ENCODE measurements at places on chromosomes 2 and 18.

- DNase-seq, result no peak
Observed at GRCh38 chr18:56851774-56852173, 200.6 kb downstream of the WDR7 start.

- no peak for DNase-seq
Observed at GRCh38 chr2:62727259-62727867, 21.9 kb downstream of the EHBP1 start.

DNA sequence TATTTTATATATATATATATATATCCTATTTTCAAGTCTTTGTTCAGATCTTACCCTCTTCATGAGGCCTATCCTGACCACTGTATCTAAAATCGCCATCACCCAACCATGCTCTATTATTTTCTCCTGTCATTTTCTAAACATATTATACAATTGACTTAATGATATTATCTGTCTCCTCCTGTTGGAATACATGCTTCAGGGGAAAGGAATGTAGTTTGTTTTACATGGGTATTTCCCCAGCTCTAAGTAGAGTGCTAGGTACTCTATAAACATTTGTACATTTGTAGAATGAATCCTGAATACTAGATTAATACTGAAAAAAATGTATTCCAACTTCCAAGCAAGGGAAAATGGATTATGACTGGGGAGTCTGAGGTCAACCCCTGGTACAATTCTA lies 26.2 kb downstream of the TTC21B start:
- DNase-seq, result no peak

- DNase-seq, result no peak
Observed at GRCh38 chr2:66109419-66109818, 325.5 kb upstream of the MEIS1 start.

DNA sequence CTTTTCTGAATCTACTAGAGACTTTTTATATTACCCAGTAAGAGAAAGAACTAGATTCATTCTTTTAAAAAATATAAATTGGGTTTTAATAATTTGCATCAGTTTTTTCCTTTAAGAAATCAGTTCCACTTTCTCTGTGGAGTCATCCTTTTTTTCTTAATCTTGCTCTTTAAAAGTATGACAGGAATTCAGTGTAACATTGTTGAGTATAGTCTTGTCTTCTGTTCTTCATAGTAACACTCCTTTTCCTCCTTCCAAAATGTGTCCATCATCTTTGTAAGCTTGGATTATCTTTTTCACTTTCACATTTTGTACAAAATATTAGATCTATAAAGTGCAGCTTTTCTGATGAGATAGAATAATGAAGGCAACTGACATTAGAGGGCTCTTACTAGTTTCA lies 135.4 kb downstream of the HAUS1 start:
- DNase-seq, result no peak

DNA sequence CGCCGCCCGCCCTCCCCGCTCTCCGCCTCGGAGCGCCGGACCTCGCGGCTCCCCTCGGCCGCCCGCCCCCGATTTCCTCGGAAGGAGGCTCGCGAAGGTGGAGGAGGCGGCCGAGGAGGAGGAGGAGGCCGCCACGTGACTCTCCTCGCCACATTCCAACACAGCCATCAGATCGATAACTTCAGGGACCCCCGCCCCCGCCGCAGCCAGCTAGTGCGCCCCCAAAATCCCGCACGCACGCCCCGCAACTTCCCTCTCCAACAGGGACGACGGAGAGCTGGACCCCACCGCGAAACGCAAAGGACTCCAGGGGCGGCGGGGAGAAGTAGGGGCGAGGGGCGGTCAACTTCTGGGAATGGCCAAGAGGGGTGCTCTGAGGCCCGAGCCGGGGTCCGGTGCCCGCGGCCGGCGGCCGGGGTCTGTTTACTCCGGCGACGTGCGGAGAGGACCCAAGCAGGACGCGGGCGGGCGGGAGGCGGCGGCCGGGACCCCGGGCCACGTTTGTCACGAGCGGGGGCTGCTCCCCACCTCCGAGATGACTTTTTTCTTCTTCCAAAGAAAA lies 2.0 kb downstream of the ZNF521 start:
- peak; percentile 50 for DNase-seq

DNA sequence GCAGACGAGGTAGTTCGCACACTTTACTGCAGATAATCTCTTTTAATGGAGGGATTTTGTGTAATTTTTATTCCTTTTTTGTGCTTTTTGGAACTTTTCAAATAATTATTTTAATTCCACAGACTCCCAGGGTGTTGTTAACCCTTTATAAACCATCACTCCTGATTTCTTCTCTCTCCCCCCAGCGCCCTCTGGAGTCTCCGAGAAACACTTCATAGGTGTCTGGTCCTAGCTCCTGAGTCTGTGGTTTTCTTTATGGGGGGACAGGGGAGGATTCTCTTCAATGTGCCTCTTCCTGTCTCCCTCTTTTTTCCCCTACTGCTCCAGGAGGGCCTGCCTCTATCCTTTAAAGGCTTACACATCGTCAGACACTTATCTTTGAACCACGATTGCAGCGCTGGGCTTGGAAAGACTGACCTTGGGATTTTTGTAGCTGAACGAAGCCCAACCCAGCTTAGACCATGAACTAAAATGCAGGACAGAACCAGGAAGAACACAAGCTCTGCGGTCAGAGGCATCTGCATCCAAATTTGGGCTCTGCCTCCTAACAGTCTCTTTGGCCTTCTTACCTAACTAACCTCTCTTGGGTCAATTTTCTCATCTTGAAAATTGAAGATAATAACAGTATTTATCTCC lies 7.1 kb upstream of the PKDCC start:
- no peak for DNase-seq

DNA sequence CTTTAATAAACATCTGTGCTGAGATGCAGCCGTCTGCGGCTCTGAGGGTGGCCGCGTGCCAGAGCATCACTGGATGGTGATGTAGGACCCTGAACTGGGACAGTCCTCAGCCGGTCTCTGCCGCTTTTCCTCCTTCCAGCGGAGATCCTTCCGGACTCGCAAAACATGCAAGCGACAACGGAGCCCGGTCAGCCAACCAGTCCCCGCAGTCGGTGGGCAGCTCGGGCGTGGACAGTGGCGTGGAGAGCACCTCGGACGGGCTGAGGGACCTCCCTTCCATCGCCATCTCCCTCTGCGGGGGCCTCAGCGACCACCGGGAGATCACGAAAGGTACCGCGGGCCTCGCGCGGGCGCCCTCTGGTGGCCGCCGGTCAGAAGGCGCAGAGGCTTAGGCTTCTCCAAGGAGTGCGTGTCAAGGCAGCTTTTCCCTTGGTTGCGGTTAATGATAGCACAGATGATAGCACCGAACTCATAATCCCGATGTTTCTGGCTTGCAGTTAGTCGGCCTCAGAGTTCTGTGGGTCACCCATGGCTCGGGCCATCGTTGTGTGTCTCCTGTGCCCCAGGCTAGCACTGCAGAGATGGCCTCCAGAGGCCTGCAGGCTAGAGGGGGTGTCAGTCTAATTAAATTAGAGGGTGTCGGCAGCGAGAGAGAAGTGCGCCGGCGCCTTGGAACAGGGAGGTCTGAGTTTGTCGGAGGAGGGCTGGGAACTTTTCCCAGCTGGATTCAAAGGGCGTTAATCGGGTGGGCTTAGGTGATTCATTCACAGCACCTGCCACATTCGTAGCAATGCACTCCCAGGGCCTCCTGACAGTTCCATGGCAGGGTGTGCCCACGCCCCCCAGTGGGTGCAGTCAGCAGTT lies 38.5 kb downstream of the LPIN1 start:
- peak; percentile 63 for DNase-seq

DNA sequence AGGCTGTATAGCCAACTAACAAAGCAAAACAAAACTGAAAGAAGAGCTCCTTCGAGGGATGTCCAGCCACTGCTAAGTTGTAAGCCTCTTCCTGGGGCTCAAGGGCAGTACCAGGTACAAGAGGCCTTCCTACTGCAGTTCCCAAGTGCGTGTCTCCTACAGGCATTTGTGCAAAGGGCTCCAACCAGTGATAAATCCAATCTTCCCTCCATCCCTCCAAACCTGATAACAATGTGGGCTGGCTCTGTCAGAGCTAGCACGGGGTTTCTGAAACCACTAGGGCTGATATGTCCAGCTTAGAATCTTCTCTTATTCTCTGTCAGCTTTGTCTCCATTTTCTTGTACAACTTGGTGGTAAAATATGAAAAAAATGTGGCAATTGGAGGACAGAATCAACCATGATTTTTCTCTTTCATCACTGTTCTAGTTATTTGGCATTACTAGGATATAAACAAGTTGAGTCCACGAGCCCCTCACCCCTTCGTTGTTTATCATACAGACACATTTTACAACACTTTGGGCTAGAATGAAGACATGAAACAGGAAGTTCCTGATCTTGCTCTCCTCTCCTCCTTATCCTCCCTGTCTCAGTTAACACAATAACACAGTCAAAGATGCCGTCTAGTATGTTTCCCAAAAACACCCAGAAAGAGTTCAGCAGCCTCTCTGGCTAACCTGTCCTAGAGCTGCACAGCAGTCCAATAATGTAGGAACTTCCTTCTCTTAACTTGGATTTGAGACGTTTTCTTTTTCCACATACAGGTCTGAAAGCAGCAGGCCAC lies 35.4 kb upstream of the WIPF1 start:
- peak; percentile 68 for DNase-seq

GRCh38 chr2:200376513-200377354 lies 70.2 kb downstream of the SPATS2L start:
- peak; percentile 64 for DNase-seq

Measured in hematopoietic multipotent progenitor cell treated with erythropoietin and hydrocortisone succinate and interleukin-3 and kit ligand, for 6 days (in vitro differentiated cells).